ENCODE measurements at places on chromosomes 11 and 22. TPM values are rescaled to one million over a fixed set of nuclear protein-coding genes. Genes with fewer than 3 reads are reported as not detected.

SCN3B gene
- total RNA-seq: 10.0 TPM

PKDREJ gene
- under 0.01 TPM for total RNA-seq

PATE2 gene
- total RNA-seq: 0.22 TPM

MAPK12 gene
- 55.0 TPM for total RNA-seq

OR10A2 gene
- not detected for total RNA-seq

Measured in dermis lymphatic vessel endothelial cell (primary cell).